Left lung (tissue), 14 donors: ENCODE measurements at places on chromosomes 2 and 18.
A peak's percentile ranks its signal among the peaks of the same experiment; 100 is the strongest.

- no peak for DNase-seq
Measured at GRCh38 chr18:76376225-76376624, 118.8 kb downstream of the ZNF516 start.

GRCh38 chr2:54247115-54247514 is 8.9 kb downstream of the TSPYL6 start:
- no peak for DNase-seq

DNA sequence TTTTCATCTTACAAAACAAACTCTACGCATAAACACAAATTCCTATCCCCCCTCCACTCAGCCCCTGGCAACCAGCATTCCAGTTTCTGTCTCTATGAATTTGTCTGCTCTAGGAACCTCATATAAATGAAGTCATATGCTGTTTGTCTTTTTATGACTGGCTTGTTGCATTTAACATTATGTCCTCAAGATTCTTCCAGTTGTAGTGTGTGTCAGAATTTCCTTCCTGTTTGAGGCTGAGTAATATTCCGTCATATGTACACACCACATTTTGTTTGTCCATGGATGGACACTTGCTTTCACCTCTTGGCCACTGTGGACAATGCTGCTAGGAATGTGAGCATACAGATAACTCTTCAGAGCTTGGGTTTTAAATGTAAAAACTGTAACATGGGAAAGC is 272.1 kb downstream of the GBX2 start:
- DNase-seq, result no peak

DNA sequence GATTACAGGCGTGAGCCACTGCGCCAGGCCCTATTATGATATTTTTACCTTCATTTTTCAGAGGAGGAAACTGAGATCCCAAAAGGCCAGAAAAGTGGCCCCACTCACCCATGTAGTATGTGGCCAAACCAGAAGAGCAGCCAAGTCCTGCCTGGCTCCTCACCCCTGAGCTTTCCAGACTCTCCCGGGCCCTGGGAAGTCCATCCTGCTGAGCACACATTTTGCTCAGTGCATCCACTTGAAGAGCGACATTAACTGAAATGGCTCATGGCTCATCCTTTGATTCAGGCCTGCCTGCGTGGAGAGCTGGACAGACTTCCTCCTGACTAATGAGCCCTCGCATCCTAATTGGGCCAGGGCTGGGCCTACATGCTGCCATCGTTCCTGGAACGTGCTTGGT is 9.5 kb upstream of the NGEF start:
- DNase-seq, result no peak

DNA sequence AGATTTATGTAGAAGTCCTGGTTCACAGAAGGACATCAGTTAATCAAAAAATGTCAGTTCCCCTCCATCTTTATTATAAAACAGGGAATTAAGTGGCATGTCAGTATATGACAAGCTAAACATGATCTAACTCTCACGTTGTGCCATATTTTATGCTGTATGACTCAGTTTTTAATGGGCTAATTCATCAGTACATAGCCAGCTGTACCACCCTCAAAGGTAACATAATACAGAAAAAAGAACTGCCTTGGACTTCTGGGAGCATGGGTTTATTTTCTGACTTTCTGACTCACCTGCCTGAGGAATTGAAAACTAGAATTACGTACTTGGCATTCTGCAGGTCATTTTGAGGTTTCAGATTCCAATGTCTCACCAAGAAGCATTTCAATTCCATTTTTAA is 135.7 kb downstream of the CMPK2 start:
- DNase-seq, result no peak

DNA sequence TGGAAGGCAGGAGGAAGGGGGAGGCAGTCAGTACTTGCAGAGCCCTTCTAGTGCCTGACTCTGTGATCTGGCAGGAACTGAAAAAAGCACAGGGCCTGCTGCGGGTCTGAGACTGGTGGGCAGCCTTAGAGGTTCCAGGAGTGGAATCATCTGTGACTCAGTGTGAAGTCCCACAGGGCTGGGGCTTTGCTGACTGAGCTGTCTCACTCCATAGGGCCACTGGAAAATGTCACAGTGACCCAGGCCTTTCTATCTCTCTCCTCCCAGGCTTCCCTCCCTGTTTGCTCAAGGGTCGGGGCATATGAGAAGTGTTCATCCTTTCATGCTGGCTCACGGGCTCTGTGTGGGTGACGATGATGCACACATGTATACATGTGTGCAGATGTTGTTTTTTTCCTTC is 47.1 kb upstream of the ZFP36L2 start:
- DNase-seq, result no peak

GRCh38 chr2:85560812-85561279 is 447 bp downstream of the GGCX start:
- no peak for DNase-seq

- no peak for DNase-seq
Measured at GRCh38 chr2:29821591-29821990, 99.8 kb downstream of the ALK start.

DNA sequence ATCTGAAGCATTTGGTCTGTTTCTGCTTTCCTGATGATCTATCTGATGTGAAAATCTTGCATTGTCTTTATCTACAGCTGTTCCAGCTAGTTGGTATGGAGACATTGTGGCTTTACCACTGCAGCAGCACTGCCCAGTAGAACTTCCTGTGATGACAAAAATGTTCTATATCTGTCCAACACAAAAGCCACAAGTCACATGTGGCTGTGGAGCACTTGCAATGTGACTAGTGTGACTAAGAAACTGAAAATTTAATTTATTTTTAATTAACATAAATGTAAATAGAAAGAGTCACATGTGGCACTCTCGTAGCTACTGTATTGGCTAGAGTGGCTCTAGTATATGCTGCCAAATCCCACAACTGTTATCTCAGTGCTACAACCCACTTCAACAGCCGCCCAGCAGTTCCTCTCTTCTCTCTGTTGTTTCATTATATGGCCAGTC is 425.7 kb downstream of the SETBP1 start:
- DNase-seq, result no peak

- no peak for DNase-seq
Measured at GRCh38 chr2:229057976-229058553, 213.0 kb downstream of the PID1 start.

- no peak for DNase-seq
Measured at GRCh38 chr2:201447086-201447485, 4.2 kb downstream of the TRAK2 start.

GRCh38 chr18:59957957-59958356 is 58.2 kb downstream of the PMAIP1 start:
- DNase-seq, result no peak

DNA sequence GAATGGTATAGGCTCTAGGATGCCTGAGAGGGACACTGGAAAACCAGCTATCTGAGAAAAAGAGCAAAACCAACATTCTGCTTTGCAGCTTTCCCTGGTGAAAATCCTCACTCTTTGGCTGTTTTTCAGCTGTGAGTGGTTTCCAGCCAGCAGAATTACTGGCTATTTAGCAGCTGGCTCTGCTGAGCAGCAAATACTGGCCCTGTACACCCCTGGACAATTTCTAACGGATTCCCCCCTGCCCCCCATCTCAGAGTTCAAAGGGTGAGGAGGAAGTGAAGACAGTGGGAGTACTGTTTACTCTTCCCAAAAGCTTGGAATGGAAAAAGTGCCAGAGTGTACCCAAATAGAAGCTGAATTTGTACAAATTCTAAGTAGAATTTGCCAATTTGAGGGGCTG is 26.1 kb upstream of the IMP4 start:
- DNase-seq, result no peak

- DNase-seq, result no peak
Measured at GRCh38 chr2:235603659-235604058, 109.8 kb downstream of the AGAP1 start.

GRCh38 chr18:70397259-70397925 is 108.5 kb downstream of the SOCS6 start:
- no peak for DNase-seq

DNA sequence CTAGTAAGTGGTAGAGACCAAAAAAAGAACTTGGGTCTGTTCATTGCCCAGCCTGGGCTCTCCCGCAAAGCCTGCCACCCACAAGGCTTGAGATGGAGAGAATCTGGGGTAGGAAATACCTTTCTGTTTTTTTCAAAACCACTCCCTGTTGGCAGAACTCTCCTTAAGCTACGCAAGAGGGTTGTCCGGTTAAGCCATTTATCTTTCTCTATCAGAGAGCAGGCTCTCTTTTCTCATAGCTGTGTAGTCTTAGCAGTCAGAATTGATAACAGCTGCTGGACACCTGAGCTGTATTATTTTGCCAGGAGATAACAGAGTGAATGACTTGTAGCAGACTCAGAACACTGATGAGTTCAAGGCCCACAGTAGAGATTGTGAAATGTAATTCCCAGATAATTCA is 1088.1 kb downstream of the TSN start:
- DNase-seq, result no peak

- no peak for DNase-seq
Measured at GRCh38 chr2:101427240-101427639, 39.9 kb upstream of the CREG2 start.

DNA sequence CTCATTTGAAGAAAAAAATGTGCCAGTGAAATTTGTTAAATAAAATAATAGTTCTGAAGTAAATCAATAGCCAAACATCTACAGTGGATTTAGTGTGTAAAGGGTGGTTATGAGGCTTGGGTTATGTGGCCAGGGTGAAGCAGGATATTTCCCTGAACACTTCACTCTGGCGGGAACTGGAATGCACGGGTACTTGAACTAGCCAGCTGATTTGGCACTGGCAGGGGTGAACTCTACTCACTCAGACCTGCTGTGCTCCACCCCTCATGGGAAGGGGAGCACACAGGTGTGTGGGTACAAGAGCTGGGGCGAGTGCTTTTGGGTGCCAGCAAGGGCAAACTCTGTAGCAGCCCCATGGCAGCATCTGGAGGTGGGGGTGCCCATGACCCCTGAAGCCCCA is 278.2 kb downstream of the CALCRL start:
- no peak for DNase-seq

DNA sequence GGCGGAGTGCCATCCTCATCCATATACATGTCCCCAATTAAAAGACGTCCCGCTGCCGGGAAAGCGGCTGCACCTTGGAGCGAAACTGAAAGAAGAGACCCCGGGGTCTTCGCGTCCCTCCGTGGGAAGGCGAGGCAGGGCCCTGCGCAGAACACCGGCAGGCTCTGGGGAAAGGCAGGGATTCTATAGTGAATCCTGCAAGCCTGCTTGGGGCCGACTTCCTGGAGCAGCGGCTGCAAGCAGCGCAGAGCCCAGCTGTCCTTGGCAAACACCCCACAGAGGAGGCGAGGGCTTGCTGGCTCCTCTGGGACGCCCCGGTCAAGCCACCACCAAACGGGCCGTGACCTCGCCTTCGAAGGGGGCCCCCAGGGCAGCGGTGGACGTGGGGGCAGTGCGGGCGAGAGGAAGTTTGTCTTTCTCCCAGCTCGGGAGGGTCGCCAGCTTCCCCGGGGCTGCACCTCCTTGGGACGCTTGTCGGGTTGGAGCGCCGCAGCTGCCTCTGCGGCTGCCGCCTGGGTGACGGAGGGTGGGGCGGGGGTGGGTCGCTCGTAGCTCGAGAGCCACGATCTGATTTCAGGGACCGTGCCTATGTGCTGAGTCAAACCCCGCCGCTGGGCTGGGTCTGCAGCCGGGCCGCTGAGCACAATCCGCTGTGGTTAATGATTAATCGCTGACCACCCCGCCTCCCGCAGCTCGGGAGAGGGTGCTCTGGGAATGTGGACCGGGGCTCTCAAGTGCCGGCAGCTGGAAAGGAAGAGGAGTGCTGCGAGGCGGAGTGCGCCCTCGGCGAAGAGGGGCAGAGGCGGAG is 486 bp upstream of the GPR39 start:
- peak; percentile 91 for DNase-seq

GRCh38 chr18:49021076-49021432 is 70.3 kb upstream of the SMAD7 start:
- DNase-seq, result no peak

- DNase-seq, result no peak
Measured at GRCh38 chr2:234289834-234290590, 206.9 kb downstream of the ARL4C start.

DNA sequence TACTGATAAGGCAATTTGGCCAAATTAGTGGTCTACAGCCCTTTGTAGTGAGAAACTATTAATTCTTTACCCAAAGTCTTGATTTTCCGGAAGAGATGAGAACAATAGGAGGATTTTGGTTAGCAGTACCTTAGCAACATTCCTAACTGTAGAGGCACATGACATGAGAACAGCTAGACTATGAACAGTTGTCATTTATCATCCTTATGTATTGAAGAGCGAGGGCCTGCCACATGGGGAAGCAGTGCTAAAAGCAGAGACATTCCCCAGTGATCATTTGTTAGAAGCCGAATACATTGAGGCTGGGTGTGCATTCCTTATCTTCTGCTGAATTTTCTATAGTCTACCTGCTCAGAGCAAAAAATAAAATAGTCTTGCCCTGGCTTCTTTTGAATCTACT is 65.2 kb downstream of the RBBP8 start:
- no peak for DNase-seq

DNA sequence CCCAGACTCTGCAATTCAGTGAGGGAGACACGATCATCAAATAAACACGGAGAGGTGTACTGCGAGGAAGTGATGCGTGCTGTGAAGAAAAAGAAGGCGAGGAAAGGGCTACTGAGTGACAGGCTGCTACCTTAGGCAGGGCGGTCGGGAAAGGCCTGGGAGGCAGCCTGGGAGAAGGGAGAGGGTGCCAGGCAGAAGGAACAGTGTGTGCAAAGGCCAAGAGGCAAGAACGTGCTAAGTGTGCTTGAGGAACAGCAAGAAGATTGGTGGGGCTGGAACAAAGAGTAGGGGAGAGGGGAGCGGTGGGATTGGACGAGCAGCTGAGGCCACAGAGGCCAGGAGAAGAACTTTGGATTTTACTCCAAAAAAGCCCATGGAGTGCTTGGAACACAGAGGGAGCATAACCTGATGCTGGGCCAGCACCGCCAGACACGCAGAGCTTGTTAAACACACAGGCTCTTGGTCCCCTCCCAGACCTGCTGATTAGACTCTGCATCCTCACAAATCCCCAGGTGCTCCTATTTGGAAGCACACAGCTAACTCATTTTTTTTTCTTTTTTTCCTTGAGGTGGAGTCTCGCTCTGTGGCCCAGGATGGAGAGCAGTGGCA is 30.4 kb downstream of the SERTAD2 start:
- DNase-seq, result no peak

- DNase-seq, result no peak
Measured at GRCh38 chr18:28432339-28432738, 255.4 kb upstream of the CDH2 start.

- DNase-seq, result peak; percentile 81
Measured at GRCh38 chr2:190534310-190535120, at the start of gene NEMP2. TSS of gene NEMP2 (minus strand) at chr2:190534722. CDS start at chr2:190534655, 67 bp downstream.

DNA sequence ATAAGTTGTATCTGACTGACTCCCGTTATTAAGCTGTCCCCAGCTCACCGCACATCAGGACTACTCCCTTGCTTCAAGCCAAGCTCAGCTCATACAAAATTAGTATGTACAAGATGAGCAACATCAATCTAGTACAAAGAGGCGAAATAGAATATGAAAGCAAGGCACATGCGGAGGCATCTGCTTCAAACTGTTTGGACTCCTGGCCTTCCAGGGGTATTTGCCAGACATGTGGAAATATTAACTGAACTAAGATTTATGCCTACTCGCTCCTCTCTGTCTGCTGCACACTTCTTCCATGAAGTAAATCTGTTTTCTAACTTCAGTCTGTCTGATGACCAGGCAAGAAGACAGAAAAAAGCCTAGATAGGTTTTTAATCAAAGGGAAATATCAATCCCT is 499.8 kb downstream of the PID1 start:
- no peak for DNase-seq
